GM23338 (cell line): ENCODE measurements at places on chromosomes 5 and 9.

GRCh38 chr9:108544866-108545265 lies 310.9 kb downstream of the ACTL7B start:
- DNase-seq: no peak

GRCh38 chr5:76091351-76091750 lies 8.2 kb downstream of the SV2C start:
- no peak for DNase-seq

DNA sequence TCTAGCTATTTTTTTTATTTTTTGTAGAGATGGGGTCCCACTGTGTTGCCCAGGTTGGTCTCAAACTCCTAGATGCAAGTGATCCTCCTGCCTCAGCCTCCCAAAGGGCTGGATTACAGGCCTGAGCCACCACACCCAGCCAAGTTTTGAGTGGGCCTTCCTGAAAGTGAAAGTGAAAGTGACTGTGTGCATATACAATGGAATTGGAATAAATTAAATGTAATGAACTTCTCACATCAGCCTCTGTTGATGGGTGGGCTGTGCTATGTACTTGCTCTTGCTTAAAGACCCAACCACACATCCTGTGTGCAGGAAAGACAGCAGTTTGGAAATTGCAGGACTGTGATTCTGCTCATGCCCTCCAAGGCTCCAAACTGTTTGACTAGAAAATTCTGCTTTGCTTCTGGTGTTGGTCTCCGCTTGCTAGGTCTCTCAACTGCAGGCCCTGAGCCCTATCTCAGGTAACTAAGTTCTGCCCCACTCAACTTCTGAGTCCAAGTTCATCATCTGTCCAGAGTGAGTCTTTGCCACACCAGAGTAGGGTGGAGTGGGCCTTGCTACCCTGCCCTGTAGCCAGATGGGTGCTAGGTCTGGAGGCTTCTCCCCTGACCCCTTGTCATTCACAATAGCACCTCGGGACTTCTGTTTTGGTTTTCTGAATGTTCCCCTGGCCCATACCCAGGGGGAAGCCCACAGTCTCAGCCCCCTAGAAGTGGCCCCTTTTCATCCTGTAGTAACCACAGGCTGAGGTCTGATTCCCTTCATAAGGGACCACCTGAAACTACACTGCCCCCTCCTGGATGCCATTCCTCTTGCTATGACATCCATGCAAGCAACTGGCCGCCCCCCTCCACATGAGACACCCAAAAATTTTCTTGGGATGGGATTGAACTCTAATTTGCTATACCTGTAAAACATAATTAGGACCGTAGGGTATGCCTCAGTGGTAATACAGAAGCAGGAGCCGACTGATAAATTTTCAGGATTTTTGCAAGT lies 36.5 kb upstream of the RAD23B start:
- DNase-seq: peak; percentile 71

DNA sequence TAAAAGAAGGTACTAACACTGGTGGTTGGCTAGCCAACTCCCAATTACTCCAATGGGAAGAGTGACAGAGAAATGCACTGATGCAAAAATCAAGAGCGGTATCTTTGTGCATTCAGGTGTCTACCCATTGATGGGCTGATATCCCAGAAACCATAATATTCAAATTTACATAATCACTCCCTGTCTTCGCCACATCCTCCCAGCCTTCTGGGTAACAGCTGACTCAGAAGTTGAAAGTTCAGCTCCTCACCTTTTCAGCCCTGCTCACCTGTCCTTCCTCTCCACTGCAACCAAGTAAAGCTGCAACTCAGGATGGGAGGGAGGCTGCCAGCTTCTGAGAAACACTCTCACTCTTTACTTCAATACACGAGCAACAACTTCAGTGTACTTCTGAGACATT lies 6.9 kb downstream of the SUSD1 start:
- no peak for DNase-seq

GRCh38 chr5:96968074-96968473 lies 32.2 kb downstream of the LNPEP start:
- no peak for DNase-seq

DNA sequence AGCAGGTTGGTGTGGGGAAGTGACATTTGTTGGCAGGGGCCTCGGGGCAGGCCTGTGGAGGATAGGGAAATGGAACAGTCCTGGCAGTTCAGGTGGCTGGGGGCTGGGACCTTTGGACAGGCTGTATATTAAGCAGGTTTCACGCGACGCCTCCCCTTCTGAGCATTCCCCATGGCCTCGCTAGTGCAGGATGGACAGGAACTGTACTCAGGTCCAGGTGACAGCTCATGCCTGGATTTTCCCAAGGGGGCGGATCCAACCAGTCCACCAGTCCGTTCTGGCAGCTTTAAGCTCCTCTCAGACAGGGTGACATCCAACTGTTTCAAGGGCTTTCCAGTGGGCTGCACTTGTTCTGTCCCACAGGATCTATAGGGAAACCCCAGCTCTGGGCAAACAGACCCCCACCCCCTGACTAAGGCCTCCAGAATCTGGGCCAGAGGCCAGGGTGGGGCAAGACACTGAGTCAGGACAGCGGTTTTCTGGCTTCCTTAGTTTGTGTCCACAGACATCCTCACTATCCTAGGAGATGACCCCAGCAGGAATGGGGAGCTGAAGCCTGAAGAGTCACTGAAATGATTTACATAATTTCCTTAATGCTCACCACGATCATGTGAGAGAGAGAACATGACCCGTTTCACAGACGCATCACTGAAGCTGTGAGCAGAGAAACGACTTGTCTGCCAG lies 20.9 kb downstream of the CSF2 start:
- DNase-seq: no peak

GRCh38 chr5:123755653-123756317 lies 243.8 kb downstream of the CSNK1G3 start:
- no peak for DNase-seq

GRCh38 chr9:122277285-122277897 lies 12.7 kb downstream of the MRRF start:
- DNase-seq: no peak

DNA sequence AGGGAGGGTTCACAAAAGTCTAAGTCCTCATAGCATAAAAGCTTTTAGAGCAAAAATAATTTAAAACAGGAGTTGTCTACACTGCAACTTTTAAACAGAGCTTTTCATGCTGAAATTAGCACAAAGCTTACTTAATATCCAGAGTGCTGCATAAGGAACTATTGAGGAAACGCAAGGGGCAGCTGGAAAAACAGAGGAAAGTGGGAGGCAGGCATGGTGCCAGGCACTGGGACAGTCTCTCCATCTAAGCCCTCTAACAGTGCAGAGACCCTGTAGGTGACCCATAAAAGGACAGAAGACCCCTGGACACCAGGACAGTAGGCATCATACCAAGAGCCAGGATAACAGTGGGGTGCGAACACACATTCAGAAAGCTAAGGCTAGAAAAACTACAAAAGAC lies 49.3 kb downstream of the ADAMTS12 start:
- no peak for DNase-seq

- no peak for DNase-seq
Observed at GRCh38 chr9:107963246-107963645, 473.7 kb upstream of the KLF4 start.

- DNase-seq: no peak
Observed at GRCh38 chr5:33010846-33011245, 299.7 kb downstream of the NPR3 start.

- no peak for DNase-seq
Observed at GRCh38 chr5:149212198-149212951, 59.3 kb upstream of the AFAP1L1 start.

GRCh38 chr5:56288873-56289601 lies 55.9 kb upstream of the ANKRD55 start:
- no peak for DNase-seq

DNA sequence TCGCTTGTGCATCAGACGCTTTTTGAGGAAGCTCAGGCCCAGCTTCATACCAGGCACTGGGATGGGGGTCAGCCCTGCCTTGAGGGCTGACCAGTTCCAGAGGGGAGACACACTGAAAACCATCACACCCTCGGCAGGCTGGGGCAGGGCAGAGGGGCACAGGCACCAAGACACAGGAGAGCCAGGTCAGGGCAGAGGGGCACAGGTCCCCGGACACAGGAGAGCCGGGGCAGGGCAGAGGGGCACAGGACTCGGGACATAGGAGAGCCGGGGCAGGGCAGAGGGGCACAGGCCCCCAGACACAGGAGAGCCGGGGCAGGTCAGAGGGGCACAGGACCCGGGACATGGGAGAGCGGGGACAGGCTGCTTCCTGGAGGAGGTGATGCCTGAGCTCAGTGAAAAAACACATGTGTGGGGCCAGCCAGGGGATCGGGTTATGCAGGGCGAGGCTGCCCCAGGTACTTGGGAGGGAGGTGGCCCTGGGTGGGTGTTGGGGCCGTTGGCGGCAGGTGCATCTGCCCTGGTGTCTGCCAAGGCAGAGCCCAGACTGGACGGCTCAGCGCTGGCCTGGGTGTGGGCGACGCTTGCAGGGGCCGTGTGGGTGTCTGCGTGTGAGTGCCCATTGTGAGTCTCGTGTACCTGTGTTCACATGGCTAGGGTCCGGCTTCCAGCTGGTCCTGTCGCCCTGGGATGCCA lies 15.1 kb upstream of the SLC2A6 start:
- DNase-seq: no peak

DNA sequence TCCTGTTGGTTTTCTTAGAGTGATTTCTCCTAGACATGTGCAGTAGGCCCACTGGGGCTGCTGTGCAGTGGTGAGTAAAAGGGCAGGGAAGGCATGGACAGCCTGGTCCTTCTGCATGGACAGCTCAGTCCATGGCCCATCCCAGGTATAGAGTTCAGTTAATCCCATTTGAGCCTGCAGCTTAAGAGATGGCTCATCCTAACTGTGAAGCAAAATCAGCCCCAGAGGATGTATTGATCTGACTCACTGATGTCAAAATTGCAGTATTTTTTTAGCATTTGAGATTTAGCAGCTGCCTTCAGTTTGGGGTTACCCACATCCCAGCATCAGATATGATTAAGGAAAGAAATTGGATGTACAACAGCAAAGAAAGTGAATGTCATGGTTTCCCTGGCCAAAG lies 93.4 kb downstream of the PDE6A start:
- no peak for DNase-seq

DNA sequence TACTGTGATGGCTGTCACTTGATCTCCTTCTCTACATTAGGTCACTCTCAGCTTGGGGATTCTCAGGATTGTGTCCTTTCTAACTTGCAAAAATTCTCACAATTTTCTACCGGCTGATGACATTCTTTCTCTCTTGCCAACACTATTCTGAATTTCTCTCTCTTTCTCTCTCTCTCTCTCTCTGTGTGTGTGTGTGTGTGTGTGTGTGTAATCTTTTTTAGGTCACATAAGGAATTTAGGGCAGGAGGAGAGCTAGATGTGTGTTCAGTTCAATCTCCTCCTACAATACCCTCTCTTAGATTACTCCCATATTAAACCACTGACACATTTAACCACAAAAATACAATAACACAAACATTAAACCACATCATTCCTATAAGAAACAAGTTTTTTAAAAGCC lies 242.3 kb upstream of the NREP start:
- DNase-seq: no peak

DNA sequence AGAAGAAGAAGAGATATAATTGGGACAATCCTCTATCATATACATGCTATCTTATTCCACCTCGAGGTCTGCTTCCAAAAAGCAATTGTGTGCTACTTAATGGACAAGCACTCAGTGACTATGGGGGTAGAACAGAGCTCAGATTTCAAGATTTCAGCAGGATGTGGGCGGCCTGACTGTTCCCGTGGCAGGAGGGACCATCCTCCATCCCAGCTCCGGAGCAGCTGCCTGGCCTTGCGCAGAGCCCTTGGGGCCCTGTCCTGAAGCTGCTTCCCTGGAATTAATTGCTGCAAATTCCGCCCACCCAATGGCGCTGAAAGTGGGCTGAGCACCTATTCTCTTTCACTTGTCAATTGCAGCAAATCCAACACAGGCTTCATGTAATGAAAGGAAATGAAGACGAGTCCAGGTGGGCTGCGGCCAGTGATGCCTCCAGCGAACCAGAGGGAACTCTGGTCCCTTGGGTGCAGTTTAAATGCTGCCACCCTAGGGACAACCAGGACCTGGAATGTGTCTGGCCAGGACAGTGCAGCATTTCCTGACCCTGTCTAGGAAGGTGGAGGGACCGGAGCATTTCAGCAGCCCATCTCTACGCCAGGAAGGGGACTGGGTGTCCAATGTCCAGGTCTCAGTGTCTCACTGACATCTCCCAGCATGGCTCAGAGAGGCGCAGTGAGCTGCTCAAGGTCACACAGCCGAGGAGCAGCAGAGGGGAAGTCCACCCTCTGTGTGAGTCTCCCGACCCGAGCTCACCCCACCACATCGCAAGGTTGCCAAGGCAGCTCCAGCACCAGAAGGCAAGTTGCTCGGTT lies 50.5 kb upstream of the FCN1 start:
- peak; percentile 33 for DNase-seq

DNA sequence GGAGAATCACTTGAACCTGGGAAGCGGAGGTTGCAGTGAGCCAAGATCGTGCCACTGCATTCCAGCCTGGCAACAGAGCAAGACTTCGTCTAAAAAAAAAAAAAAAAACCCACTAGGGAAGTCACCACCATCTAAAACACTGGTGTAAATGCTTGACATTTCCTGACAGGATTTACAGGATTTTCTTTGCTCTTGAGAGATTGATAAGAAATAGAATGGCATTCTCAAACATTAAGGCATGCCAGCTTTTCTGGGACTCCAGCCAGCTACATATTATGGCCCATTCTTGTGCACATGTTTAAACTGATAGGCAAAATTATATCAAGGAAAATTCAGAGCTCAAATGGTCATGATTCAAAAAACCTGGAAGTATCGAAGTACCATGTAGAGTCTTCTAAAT lies 28.7 kb downstream of the GTF3C4 start:
- no peak for DNase-seq

- no peak for DNase-seq
Observed at GRCh38 chr9:21616082-21616778, 134.1 kb upstream of the IFNE start.

- DNase-seq: no peak
Observed at GRCh38 chr5:134552301-134552700, 26.8 kb downstream of the JADE2 start.

DNA sequence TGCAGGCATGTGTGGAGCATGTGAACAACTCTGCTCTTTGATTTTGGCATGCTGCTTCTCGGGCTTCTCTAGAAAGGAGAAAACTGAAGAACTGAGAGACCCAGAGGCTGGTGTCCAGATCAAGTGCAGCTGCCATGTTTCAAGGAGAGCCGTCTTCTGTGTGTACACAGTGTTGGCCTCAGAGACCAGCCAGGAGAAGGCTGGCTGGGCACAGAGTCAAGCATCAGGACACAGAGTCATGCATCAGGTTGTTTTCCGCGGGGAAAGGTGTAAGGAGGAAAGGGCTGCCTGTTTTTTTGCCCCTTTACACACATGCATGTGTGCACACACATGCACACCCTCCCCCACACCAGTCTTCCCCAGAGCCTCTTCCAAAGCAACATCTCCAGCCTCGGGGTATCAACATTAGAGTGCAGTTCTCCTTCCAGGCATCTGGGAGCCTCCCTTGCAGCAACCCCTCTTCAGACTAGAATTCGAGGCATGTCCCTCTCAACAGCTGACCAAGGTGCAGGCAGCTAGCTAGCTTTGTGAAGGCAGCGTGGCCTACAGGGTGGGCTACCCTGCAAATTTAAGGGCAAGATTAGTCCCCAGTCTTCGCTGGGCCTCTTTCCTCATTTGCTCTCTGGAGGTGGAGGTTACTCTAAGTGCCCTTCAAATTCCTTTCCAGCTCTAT lies 180.9 kb downstream of the AOPEP start:
- peak; percentile 11 for DNase-seq

GRCh38 chr9:22469928-22470544 lies 23.4 kb downstream of the DMRTA1 start:
- DNase-seq: peak; percentile 87
